Stimulated activated CD4-positive, alpha-beta T cell treated with anti-CD3 and anti-CD28 coated beads, Interleukin-15, amount 100 ng/mL, for 24 hours (primary cell): ENCODE measurements at places on chromosomes 16 and 17.

DNA sequence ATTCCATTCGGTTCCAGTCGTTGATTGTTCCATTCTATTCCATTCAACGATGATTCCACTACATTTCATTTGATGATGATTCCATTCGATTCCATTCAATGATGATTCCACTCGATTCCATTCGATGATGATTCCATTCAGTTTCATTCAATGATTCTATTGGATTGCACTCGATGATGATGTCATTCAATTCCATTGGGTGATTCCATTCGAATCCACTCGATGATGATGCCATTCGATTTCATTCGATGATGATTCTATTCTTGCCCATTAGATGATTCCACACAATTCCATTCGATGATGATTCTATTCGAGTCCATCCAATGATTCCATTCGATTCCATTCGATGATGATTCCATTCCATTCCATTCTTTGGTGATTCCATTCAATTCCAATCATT is 1283.7 kb downstream of the TP53TG3F start:
- DNase-seq = no peak

GRCh38 chr16:58533751-58534470 is 18.6 kb downstream of the SETD6 start:
- DNase-seq = no peak

DNA sequence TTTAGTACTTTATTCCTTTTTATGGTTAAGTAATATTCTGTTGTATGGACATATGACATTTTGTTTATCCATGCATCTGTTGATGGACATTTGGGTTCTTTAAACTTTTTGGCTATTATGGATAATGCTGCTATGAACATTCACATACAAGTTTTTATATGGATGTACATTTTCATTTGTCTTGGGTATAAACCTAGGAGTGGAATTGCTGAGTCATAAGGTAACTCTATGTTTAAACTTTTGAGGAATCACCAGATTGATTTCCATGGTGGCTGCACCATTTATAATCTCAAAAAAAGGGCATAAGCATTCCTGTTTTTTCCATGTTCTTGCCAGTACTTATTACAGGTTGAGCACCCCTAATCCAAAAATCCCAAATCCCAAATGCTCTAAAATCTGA is 90.3 kb upstream of the CRHR1 start:
- DNase-seq = no peak

- peak; percentile 48 for DNase-seq
Measured at GRCh38 chr17:47695429-47696376, 1.7 kb downstream of the TBKBP1 start.

GRCh38 chr16:82748026-82748425 is 121.3 kb downstream of the CDH13 start:
- DNase-seq = no peak

DNA sequence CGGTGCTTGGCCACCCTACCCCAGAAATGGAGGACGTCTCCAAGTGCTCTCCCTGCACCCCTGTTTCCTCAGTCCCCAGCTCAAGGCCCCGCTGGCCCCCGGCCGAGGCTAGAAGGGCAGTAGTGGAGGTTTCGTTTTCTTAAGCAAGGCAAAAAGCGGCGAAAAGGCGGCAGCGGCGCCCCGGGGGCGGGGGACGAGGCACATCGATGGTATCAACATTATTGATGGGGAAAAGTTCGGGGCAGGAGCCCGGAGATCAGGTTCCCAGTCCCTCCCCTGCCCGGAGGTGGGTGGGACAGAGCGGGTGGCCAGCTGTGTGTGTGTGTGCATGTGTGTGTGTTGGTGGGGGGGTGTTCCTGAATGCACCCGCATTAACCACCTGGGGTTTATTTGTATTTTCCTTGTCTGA is 4.1 kb upstream of the SALL1 start:
- no peak for DNase-seq

DNA sequence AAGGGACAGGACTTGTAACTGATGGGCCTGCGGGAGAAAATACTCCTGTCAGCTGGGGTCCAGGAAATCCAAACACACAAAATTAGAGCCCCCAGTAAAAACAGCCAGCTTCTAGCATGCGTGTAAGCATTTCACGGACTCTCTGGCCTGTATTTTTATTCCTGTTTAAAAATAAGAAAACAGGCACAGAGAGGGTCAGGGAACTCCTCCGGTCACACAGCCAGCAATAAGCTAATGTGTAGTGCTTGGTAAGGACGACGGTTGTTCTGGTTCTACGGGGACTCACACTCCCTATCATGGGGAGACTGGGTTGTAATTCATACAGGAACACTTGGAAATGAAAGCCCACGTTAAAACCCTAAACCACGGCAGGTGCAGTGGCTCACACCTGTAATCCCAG is 1.5 kb upstream of the TCF25 start:
- DNase-seq = no peak

GRCh38 chr16:50306287-50306686 is 39.9 kb downstream of the ADCY7 start:
- DNase-seq = no peak

- DNase-seq = no peak
Measured at GRCh38 chr17:19940722-19941464, 36.7 kb downstream of the AKAP10 start.
